ENCODE measurements at places on chromosomes 2 and 18.

- no peak for DNase-seq
Observed at GRCh38 chr18:59518705-59519104, 159.6 kb upstream of the LMAN1 start.

DNA sequence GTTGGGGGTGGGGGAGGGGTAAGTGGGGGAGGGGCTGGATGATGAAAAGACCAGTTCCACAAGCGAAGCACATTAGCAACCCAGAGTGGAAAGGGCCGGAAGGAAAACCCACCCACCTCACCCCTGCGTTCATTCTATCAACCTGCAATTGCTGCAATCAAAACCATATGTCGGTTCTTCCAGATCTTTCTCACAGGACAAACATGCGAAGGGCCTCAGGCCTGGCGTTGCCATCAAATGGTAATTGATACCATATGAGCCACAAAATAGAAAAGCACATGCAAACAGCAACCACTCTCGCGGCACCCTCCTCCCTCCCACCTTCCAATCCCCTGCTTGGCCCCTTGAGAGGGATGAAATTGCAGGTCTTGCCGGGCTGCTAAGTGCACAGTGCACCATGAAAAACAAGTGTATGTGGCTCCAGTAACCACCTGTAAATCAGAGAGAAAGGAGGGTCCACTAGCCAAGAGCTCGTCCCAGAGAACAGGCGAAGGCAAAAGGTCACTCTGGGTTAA lies 287.5 kb downstream of the TCF4 start:
- no peak for DNase-seq

GRCh38 chr2:220465700-220466099 lies 838.3 kb downstream of the SLC4A3 start:
- no peak for DNase-seq

- no peak for DNase-seq
Observed at GRCh38 chr2:158047156-158047611, 54.5 kb upstream of the UPP2 start.

GRCh38 chr2:58562276-58562675 lies 321.2 kb upstream of the FANCL start:
- DNase-seq: no peak

DNA sequence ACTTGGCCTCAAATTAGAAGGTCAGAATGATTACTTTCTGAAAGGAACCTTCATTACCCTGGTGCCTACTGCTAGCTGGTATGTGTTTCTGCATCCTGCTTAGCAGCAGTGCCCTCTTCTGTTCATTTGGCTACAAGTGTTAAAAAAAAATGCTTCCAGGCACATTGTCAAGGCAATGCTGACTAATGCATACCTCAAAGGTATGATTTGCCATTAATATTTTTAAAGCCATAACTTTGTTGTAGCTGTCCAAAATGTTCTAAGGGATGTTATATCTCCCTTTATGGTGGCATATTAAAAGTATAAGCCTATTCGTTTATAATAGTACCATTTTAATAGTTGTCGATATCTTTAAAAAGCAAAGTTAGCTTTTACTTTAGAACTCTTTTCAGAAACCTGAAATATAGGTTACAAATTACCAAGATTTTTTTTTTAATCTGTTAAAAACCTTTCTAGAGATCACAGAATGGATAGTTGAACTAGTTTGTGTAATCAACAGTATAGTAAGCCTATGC lies 52.0 kb upstream of the FAM171B start:
- DNase-seq: peak; percentile 72

GRCh38 chr2:176637486-176638166 lies 368.4 kb downstream of the MTX2 start:
- DNase-seq: no peak

DNA sequence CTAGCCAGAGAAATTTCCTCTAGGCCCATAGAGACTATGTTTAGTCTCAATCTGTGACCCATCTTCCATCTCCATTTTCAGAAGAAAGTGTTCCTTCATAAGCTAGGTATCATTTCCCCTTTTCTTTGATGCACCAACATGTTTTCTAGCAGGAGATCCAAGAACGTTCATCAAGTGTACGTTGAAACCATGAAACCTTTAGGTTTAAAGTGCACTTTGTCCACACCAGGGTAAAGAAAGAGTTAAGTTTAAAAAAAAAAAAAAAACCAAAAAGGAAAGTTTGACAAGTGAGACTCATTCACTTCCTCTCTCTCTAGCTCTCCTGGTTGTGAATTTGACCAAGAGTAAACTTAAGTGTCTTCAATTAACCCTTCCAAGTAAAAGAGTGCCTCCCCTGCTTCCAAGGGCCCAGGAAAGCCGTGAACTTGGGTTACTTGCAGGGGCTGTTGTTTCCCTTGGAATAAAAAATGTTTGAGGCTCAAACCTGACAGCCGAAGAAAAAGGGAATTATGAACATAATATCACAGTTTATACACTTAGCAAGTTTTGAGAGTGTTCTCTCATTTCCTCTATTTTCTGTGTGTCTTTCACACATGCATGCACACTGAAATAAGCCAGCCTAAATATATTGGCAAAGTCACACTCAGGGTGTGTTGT lies 56.7 kb downstream of the LBH start:
- no peak for DNase-seq

DNA sequence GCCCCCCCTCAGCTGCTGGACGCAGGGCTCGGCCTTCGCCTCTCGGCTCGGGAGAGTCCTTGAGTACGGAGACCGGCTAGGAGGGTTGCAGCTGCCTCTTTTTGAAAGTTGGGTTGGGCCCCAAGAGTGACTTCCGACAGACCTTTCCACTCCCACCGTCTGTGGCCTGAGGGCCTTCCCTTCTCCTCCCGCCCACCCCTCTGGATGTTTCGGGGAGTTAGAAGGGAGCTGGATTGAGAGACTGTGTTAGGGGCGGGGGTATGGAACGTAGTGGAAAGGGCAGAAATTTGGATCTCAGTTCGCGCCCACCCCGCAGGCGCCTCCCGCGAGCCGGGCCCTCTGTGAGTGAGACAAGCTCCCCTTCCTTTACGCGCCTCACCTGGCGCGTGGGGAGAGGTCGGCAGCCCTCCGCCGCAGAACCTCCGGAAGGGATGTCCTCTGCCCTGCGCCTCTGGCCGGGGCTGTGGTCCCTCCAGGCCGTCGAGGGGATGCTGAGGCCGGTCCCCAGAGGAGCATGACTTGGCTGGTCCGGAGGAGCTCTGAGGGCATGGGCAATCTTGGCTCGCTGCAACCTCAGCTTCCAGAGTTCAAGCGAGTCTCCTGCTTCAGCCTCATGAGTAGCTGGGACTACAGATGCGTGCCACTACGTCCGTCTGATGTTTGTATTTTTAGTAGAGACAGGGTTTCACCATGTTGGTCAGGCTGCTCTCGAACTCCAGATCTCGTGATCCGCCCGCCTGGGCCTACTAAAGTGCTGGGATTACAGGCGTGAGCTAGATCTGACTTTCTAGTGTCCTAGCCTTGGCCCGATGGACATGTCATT lies 15.9 kb downstream of the C2orf74 start:
- peak; percentile 67 for DNase-seq

GRCh38 chr2:42957861-42958301 lies 165.5 kb upstream of the HAAO start:
- DNase-seq: no peak

- DNase-seq: no peak
Observed at GRCh38 chr2:157415591-157416101, 28.2 kb downstream of the CYTIP start.

- DNase-seq: no peak
Observed at GRCh38 chr2:99776206-99776905, 286.5 kb upstream of the REV1 start.

GRCh38 chr2:156164091-156164720 lies 168.3 kb downstream of the NR4A2 start:
- DNase-seq: no peak
